H9 (cell line): ENCODE measurements at places on chromosomes 1 and 21. TPM values are rescaled to one million over a fixed set of nuclear protein-coding genes. Genes with fewer than 3 reads are reported as not detected.

The OR2T29 gene
- total RNA-seq = not detected in 2 replicates

The BEST4 gene
- 1.1 and 1.3 TPM in 2 replicates for total RNA-seq

The TIE1 gene
- total RNA-seq = 0.64 and 1.2 TPM in 2 replicates

The ZFP69B gene
- 16.2 and 17.5 TPM in 2 replicates for total RNA-seq

The CASQ1 gene
- 0.55 and 0.70 TPM in 2 replicates for total RNA-seq

The SH2D1B gene
- total RNA-seq = not detected in 2 replicates

The SLC2A5 gene
- not detected in 2 replicates for total RNA-seq

The KLF17 gene
- 0.09 TPM in 2 replicates for total RNA-seq
